Left ventricle myocardium inferior (tissue), 1 donor: ENCODE measurements at places on chromosomes 12 and 14.

- no peak for DNase-seq
- no peaks in the 10 kb centered on the region for H3K4me1 ChIP-seq
- H3K27me3 ChIP-seq = no peaks in the 10 kb centered on the region
- H3K27ac ChIP-seq = peak overlapping the region; percentile 34
- H3K36me3 ChIP-seq = no peaks in the 10 kb centered on the region
Observed at GRCh38 chr14:33499687-33500086, 451.2 kb downstream of the EGLN3 start.

DNA sequence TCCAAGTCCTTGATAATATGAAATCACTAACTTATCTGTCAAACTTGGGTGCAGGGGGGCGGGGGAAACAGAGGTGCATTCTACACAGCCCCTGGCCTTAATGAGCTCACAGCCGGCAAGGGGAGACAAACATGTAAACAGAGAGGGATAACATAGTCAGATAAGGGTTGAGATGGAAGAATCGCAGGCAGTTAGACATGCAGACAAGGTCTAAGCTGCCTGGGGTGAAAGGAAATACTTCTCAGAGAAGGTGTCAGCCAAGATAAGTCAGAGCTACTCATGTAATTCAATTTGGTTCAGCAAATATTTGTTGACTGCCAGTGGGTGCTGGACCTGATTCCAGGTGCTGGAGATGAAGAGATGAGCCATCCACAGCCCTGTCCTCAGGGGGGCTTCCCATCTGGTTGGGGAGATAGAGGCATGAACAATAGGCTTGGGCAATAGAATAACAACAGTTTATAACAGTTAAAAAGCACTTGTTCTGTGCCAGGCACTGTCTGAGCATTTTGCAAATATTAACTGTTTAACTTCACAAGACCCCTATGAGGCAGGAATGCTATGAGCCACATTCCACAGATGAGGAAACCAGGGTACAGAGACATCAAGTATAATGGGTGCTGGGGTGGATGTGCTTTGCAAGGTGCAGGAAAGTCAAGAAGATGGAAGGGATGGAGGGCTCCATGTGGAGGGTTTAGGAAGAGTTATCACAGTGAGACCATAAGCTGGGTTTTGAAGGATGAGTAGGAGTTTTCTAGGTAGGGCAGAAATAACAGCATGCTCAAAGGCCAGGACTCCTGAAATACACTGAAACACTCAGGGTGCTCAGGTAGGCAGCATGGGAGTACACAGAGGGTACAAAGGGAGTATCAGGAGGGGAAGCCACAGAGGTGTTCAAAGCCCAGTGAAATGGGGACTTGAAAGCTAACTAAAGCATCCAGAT is 79.0 kb downstream of the WSCD2 start:
- DNase-seq = no peak
- no peaks in the 10 kb centered on the region for H3K36me3 ChIP-seq
- H3K4me3 ChIP-seq = no peak overlapping the region
- H3K27ac ChIP-seq = no peak overlapping the region

DNA sequence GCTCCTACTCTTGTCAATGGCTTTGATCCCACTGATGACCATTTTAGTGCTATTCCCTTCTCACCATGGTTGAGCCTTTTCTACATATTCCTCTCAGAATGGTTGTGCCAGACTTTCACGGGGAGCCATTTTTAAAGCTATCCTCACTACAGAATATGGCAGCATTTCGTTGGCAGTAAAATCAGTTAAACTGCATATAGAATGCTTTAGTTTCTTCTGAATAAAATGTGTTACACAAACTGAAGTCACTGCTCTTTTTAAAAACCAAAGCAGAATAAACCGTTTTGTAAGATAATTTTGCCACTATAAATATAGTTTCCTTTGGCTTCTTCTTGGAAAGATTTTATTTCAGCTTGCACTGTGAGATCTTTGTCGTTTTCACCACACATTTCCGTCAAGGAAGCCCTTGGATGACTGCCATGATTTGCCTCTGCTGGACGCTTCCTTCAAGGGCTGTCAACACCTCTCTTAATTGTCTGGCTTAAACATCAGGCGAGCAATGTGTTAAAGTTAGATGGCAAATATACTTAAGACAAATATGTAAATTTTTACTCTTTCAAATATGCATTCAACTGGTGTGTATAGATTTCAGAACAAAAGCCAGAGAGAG is 624.2 kb downstream of the DIO2 start:
- no peaks in the 10 kb centered on the region for H3K36me3 ChIP-seq
- DNase-seq = no peak
- H3K27me3 ChIP-seq = no peaks in the 10 kb centered on the region
- no peak overlapping the region for H3K27ac ChIP-seq

DNA sequence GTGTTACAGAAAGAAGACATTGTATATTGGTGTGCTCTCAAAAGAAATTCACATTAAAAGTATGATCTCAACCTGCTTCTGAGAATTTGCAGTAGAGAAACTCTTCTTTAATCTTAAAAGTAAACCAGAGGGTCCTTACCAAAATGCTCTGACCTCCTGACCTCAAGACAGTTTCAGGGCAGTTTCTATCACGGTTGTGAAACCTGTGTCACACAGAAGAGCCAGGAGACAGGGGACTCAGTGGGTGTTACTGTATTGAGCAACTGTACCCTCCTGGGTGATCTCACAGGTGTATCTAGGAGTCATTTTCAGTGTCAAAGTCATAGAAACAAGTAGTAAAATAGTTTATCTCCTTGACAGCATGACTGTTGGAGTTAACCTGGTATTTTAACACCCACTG is 178.0 kb downstream of the GRIP1 start:
- DNase-seq = no peak
- H3K36me3 ChIP-seq = no peaks in the 10 kb centered on the region
- H3K27me3 ChIP-seq = no peaks in the 10 kb centered on the region
- no peak overlapping the region for H3K27ac ChIP-seq
